NCI-H2171 treated with DMSO at 0.1 percent for 48 hours (cell line): ENCODE measurements at places on chromosomes 11 and 22.

DNA sequence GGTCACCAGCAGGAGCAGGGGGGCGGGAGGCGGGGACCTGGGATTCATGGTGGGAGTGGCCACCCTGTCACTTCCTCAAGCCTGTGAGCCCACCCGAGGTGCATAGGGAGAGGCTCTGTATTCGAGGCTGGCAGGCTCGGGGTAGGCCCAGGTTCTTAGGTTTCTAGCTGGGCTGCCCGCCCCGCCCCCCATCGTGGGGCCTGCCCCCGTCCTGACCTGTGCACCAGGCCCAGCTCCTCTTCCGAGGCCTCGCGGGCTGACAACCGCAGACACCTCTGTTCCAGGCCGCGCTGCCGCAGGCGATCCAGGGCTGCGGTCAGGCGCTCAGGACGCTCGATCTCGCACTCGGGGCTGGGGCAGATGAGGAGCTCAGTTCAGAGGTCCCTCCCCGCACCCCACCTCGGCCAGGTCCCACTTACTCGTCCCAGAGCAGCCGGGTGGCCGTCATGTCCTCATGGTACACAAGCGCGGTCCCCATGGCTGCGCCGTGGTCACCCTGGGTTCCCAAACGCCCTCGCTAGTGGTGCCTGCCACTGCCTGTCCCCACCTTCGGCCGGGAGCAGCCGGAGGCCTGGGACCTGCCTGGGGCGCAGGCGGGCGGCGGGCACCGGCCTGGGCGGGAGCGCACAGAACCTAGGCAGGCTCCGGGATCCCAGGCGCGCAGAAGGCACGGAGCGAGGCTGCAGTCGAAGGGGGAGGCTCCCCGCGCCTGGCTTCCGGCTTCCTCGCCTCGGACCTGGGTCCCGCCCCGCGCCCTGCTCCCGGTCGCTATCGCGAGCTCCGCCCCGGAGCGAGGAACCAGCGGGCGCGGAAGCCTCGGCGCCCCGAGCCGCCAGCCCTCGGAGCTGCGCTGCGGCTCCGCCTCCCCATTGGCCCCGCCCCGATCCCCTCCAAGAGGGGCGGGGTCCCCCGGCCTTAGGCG, at the start of gene HDAC10:
TSS of gene HDAC10 (minus strand) at position 711 of the 922 bp plus-strand sequence. CDS start at position 478, 233 bp downstream.
- DNase-seq = peak; percentile 75

DNA sequence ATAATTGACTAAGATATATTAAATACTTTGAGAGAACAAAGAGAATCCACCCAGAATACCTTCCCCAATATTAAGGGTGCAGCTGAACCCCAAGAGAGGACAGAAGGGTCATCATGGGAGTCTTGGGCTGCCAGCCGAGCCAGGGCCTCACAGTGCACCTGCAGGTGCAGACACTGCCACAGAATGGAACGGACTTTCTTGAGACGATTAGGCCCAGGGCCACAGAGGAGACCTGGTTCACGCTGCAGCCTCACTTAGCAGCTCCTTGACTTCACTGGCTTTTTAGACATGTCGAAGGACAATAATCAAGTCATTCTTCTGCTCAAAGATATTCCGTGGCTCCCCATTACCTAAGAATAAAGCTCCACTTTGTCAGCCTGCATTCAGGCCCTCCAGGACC, 100.6 kb downstream of the PHF21B start:
- no peak for DNase-seq

DNA sequence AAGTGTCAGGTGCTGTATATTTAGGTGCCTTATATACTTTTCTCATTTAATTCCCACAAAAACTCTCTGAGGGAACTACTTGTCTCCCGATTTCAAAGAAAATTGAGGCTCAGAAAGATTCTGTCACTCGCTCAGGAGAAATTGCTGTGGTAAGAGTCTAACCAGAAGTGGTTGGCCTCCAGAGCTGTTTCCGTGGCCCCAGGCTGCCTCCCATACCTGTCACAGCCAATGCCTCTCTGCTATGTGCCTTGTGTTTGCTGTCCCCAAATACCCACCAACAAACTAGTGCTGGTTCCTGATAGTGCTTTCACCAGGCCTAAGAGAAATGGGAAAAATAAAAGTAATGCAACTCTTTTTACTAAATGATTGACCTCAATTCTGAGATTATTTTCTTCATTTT, 21.0 kb upstream of the TMEM86A start:
- DNase-seq = no peak

- DNase-seq = peak; percentile 74
Measured at GRCh38 chr11:72585762-72586311, 88.4 kb downstream of the PDE2A start.

DNA sequence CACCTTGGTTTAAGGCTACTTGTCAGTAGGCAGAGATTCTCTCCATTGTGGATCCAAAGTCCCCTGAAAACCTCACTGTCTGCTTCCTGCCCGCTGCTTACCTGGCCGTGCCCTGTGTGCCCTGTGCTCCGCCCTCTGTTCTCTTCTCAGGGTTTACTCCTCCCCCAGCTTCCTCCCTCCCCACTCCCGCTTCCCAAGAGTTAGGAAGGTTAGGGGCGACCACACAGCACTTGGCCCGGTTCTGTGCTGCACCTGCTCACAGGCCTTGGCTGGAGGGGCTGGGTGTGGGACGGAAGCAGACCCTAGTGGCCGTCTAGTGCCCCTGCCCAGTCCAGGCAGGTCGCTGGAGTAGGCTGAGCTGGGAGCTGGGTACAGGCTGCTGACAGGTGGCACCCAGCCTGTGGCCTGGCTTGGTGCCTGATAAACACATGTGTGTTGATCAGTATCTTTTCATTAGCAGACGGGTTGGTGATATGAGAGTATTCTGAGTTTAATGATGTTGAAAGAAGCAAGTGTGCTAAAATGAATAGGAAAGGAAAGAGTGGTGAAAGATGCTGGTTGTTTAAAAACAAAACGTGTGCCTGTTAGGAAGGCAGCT, 40.5 kb downstream of the GRAMD4 start:
- DNase-seq = peak; percentile 98

DNA sequence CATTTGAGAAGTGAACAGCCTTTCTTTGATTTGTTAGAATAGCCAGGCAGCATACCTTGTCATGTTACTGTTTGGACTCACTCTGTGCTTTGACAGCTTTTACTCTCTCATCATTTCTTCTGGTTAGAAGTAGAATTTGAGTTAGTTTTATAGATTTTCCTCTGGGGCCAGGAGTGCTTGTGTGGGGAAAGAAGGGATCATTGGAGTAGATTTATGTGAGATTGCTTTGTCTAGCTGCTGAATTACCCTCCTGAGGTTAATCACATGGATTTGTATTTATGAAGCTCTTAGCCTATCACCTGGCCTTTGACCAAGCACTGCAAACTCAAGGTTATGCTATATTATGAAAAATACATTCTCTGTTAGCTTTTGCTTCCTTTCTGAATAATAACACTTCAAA, 54.3 kb downstream of the SWAP70 start:
- no peak for DNase-seq

DNA sequence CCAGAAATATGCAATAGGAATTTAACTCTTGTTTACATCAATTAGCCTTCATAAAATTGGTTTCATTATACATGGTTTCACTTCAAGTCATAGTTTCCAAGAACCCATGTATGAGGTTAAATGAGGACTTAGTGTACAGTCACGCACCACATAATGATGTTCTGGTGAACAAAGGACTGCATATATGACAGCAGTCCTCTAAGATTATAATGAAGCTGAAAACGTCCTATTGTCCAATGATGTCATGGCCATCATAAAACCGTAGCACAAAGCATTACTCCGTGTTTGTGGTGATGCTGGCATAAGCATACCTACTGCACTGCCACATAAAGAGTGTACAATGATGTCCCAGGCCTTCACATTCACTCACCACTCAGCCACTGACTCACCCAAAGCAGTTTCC, 31.1 kb downstream of the SMCO4 start:
- DNase-seq = no peak

- no peak for DNase-seq
Measured at GRCh38 chr11:72864702-72865655, 50.8 kb downstream of the ATG16L2 start.

- DNase-seq = peak; percentile 68
Measured at GRCh38 chr11:128890543-128891368, at the start of gene KCNJ5. Gene KCNJ5 (plus strand): TSS chr11:128891356. CDS start chr11:128911274, 19,918 bp downstream.

- no peak for DNase-seq
Measured at GRCh38 chr11:57222239-57222638, 14.8 kb downstream of the APLNR start.

- peak; percentile 22 for DNase-seq
Measured at GRCh38 chr11:100192181-100192580, 494.9 kb upstream of the ARHGAP42 start.

- no peak for DNase-seq
Measured at GRCh38 chr11:46906609-46907041, 11.7 kb downstream of the LRP4 start.
